ENCODE measurements at places on chromosomes 11 and 22.

- DNase-seq, result no peak
These were observed 101.3 kb downstream of the RRM1 start for GRCh38 chr11:4195909-4196308.

DNA sequence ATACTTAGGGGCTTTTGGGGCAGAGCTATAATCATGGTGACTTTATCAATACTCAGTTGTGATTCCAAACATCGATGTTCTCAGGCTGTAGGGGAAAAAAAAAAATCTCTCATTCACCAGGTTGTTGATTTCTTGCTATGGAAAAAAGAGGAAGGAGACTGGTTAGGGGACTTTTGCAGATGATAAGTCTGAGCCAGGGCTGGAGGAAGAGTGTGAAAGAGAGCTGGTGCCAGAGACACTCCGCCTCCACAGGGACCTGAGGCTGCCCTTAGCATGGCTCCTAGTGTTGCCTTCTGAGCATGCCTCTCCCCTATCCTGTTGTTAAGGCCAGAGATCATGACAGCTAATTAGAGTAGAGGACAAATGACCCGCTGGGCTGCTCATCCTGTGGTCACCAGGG is 16.9 kb downstream of the UPB1 start:
- no peak for DNase-seq

DNA sequence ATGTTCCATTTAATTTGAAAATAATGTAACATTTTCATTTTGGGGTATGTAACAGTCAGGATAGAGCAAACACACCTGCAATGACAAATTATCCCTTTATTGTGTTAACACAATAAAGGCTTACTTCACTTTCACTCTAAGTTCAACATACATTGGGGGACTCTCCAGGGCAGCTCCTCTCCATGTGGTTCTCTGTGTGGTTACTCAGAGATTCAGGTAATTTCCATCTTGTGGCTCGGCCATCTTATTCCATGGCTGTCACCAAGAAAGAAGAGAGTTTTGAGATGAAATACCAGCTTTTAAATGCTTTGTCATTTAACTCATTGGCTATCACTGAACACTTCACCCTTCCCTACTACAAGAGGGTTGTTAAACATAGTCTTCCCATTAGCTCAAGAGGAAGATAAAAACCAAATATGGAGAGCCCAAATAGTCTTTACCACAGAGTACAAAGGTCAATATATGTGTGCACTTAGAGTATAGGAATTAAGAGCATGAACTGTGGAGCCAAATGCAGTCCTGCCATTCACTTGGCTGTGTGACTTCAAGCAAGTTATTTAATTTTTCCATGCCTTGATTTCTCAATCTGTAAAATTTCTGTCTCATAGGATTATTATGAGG is 10.6 kb upstream of the TPH1 start:
- DNase-seq, result no peak

DNA sequence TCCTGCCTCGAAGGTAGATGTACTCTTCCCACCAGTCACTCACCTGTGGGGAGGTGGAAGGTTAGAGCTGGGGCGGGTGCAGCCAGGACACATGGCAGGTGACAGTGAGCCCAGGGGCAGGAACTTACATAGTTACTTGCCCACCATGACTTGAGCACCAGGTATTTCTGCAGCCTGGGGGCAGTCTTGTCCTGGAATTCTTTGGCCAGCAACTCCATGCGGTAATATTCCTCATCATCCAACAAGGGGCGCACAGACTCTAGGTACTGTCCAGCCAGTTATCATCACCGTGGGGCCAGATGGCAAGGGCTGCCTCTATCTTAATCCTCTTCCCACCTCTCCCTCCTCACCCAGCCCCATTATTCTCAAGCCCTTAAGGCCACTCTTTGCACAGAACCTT is 2.2 kb downstream of the CPT1B start:
- no peak for DNase-seq

- no peak for DNase-seq
These were observed 186.5 kb downstream of the SWAP70 start for GRCh38 chr11:9850224-9850895.

DNA sequence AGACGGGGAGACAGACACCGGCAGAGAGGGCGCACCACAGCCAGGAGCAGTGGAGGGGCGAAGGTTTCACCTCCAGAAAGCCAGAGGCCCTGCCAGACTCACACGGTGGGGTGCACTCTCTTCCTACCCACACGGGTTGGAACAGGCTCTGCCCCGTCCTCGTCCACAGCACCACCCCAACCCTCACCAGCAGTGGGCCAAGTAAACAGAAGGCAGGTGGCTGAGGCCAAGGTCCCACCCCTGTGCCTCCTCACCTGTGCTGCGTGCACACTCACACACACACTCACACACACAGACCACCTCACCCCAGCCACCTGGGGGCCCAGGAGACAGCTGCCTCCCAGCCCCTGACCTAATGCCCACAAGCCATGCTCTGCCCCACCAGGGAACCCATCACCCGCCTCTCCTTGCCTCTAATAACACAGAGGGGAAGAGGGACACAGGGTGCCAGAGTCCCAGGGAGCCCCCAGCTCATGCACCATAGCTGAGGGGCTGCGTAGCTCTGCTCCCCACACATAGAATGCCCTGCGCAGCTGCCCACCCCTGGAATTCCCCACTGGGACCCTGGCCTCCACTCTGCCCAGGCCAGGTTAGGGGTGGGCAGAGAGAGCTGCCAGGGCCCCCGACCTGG is 3.1 kb downstream of the CYB5R3 start:
- no peak for DNase-seq

GRCh38 chr11:31828217-31828616 is 17.1 kb upstream of the PAX6 start:
- DNase-seq, result no peak

GRCh38 chr11:23570828-23571227 is 710.6 kb upstream of the CCDC179 start:
- peak; percentile 29 for DNase-seq

DNA sequence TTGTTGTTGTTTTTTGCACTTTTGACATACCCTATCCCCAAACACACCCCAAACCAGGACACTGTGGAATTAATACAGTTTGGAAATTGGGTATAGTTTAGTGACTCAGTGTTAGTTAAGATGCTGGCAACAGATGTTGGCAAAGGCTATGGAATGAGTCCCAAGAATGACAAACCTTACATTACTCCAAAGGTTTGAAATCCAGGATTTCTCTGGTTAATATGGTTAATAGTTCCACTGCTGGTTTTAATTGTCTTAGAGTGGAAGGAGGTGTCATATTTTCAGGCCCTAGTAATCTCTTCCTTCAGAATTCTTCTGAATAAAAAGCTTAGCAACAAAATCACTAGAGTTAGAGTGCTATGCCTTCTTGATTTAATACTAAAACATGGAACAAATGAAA is 775 bp downstream of the LPXN start:
- peak; percentile 71 for DNase-seq

DNA sequence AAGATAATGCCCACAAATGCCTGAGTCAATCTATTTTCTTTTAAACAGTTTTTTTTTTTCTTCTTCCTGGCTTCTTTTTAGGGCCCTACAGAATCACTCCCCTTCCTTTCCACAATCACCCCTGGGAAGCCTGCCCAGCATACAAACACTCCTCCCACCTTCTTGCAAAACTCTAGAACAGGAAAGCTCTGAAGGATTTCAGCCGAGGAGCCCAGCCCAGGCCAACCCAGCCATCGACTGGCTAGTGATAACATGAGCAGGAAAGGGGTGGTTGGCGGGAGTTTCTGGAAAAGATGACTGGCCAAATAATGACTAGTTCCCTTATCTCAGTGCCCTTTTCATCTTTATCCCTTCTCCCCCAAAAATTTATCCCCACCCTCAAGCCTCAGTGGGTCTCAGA is 68.2 kb downstream of the USP35 start:
- peak; percentile 45 for DNase-seq

GRCh38 chr11:112156956-112157766 is 6.7 kb downstream of the IL18 start:
- DNase-seq, result peak; percentile 98

GRCh38 chr11:75240311-75241035 is at the start of gene TPBGL:
TPBGL (plus strand) TSS chr11:75240774; CDS start chr11:75241050, 276 bp downstream.
- DNase-seq, result no peak

DNA sequence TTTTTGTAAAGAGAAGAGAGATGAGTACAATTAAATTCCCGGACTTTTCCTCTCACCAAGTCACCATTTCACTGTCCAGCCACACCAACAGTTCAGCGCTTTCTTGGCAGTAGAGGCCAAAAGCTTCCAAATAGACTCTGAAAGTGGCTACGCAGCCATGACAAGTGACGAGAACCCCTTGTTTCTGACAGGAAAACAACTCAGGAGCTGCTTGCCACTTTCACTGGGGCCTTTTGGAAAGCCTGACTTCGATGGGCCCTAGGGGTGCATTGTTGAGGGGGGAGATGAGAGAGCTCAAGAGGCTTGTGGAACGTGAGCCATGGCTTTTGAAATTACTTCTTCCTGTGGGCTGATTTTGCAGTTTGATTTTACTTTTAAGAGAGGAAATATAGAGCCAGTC is 422.1 kb upstream of the FAT3 start:
- no peak for DNase-seq

- no peak for DNase-seq
These were observed 36.5 kb upstream of the USP47 start for GRCh38 chr11:11805228-11805627.

Data from fibroblast of skin of left quadriceps (primary cell).